Activated naive CD4-positive, alpha-beta T cell treated with anti-CD3 and anti-CD28 coated beads for 36 hours (primary cell): ENCODE measurements at places on chromosomes 4 and X. TPM values are rescaled to one million over a fixed set of nuclear protein-coding genes. Genes with fewer than 3 reads are reported as not detected.

DNA sequence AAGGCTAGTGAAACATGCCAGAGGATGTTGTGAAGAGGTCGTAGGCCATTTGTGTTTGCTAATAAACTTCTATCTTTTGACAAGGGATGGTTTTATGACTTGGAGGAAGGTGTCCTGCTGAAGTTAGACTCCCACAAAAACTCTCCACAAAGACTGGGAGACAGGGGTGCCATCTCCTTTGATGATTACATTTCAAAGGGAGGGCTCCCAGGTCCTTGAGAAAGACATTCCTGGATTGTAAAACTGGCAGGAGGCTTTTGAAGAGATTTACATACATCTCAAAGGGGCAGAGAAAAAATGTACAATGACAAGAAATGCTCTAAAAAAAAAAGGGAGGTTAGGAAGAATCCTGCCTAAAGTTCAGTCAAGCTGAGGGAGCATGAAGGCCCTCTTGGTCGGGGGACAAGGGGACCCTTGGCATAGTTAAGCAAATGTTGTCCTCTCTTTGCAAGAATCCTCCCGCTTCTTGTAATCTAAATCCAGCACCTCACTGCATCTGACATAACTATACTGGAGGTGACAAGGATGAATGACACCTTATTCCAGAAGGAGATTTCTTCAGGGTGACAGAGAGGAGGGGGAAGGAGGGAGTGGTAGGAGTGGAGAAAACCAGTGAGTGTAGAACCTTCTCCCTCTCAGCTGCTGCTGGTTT, 41.1 kb upstream of the MGST2 start:
- no peak for DNase-seq

DNA sequence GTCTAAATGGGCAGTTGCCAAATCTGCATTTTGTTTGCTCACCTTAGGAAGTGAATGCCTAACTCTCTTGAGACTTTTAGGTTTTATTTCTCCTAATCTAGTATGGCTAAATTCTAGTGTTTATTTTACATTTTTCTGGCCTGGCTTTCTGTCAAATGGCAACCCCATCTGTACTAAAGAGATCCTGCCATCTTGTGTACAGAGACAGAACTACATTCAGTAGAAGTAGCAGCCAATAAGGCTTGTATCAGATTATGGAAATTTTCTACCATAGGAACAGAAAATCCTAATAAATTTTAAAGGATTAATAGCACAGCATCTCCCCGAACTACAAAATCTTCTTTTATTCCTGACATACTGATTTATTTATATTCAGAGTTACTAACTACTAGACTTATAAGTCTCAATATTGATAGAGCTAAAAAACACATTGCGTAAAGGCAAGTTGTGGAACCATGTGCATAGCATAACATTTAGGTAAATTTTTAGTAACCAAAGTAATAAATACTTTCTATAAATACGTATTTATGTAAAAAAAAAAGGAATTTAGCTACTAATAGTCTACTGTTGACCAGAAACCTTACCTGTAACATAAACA, 45.5 kb downstream of the TMEM144 start:
- no peak for DNase-seq

GRCh38 chrX:123960956-123961267, 594 bp upstream of the STAG2 start:
- DNase-seq, result no peak

GRCh38 chr4:122689972-122690371, 42.5 kb upstream of the BBS12 start:
- DNase-seq, result no peak

DNA sequence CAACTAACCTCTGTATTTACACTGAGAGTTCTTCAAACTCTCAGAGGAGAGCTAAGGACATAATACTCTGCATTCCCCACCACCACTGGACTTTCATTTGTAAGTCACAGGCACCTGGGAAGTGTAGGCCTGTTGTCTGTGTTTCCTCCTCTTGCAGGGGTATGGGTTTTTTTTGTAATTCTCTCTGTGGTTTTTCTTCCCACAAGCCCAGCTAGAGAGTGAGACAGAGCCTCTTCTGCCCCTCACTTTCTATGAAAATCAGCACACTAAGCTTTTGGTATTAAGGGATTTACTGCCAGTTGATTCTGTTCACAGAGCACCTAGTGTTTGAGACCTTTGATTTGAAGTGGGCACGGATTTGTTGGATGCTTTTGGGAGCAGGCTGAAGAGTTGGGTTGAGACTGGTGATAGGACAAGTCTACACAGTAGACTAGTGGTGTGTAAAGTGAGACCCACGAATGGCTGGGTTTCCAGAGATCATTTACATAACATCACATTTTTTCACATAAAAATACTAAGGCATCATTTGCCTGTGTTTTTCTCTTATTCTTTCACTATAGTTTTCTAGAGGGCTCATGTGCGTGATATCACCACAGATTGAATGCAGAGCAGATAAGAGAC, 28.9 kb upstream of the WDR17 start:
- DNase-seq, result no peak

DNA sequence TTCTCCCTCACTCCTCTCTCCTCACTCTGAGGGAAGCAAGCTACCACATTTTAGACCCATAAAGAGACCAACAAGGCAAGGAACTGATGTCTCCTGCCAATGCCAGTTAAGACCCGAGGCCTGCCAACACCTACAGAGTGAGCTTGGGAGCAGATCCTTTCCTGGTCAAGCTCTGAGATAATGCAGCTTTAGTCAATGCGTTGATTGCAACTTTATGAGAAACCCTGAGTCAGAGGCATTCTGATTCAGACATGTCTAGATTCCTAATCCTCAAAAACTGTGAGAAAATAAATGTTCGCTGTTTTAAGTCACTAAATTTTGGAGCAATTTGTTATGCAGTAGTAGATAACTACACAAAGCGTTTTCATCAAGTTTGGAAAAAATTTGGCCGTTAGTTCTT, 115.5 kb downstream of the JADE1 start:
- no peak for DNase-seq

- no peak for DNase-seq
Observed at GRCh38 chr4:82677327-82677726, 115.5 kb upstream of the TMEM150C start.

GRCh38 chr4:102285831-102286230, 59.5 kb downstream of the SLC39A8 start:
- DNase-seq, result no peak

GRCh38 chr4:168847771-168848502, 162.1 kb downstream of the CBR4 start:
- no peak for DNase-seq

GRCh38 chr4:70225824-70226223, at the start of gene FDCSP:
Gene FDCSP, plus strand, starts transcription at chr4:70226124. Its CDS starts 5,071 bp downstream, at chr4:70231195.
- no peak for DNase-seq

DNA sequence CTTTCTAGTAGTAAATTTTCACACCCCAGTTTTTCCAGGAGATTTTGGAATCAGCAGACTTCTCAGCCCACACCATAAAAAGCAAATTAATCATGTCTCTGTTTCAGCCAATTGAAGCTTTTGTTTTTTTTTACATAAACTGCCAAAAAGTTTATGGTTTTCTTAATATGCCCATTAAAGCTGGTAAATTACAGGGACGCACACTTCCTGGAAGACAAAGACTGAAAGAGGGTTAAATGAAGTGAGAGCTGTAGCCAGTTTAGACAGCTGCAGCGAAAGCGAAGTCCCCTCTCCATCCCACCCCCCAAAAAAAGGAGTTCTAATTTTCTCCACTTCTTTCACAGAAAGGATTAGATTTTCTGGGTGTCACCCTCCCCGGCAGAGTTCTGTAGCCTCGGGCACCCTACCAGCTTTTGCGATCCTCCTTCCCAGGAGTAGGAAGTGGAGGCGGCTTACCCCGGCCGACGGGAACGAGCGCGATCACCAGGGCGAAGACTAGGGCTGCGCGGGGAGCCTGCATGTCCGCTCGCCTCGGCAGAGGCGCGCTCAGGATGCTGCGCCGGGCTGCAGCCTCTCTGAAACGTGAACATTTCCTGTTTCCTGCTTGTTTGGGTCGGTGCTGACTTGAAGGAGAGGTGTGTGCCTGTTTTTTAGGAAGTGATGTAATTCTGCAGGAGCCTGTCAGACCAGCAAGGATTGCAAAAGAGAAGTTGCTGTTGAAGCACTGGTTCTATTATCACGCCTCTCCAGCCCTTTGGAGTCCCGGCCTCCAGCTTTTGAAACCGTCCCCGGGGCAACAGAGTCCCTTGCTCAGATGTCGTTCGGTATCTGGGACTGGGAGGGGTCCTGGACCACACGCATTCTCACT, at the start of gene TMEM154:
TMEM154 (minus strand) TSS at position 584 of the 868 bp plus-strand sequence; CDS start at position 520, 64 bp downstream.
- peak; percentile 83 for DNase-seq

DNA sequence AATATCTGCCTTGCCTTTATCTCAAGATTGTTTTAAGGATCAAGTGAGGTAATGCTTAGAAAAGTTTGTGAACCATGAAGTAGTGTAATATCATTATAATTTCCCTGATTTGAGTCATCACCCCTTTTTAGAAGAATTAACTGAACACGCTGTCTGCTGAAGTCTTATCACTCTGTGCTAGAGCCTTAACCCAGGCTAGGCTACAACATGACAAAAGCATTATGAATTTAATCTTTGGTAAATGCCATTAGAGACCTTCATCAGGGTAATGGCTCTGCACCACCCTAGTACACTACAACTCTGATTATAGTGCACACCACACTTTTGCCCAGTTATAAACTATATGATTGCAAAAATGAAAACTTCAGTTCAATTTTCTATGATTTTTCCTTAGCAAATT, 118.3 kb downstream of the ADGRL3 start:
- DNase-seq, result no peak

DNA sequence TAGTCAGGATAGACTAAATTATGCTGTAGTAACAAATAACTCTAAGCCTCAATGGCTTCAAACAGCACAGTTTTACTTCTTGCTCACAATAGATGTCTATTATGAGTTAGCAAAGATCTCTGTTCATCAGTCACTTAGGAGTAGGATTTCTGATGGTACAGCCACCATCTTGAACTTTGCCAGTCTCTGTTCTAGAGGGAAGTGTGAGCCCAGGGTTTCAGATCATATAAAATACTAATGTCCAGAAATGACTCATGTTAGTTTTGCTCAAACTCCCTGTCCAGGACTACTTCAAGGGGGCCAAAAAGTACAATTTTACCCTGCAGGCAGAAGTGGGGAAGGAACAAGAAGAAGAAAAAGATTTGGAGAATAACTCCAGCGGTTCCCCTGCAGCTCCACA, 77.1 kb upstream of the LSM6 start:
- no peak for DNase-seq

The F9 gene
- not detected for total RNA-seq

The IQCM gene
- total RNA-seq, result not detected

The GRIA3 gene
- not detected for total RNA-seq
